Hepatocyte (in vitro differentiated cells): ENCODE measurements at places on chromosomes 5 and 9.

GRCh38 chr5:75279321-75279720, 42.6 kb upstream of the ANKRD31 start:
- DNase-seq = no peak

DNA sequence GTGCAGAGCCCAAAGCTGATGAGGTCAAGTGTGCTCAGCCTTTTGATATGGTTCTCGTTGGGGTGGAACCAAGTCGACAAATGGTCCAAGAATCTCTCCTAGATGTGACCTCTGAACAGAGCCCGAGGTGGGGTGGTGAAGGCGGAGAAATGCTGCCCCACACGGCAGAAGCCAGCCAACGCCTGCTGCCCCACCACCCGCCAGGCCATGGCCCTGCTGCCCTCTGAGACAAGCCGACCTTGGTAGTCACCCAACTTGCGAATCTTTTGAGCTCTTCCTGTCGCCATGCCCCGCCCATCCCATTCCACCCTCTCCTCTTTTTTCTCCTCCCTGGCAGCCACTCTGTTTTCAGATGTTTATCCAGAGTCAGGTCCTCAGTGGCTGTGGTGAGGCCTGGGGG, 91.5 kb upstream of the EGFLAM start:
- no peak for DNase-seq

- DNase-seq = no peak
Measured at GRCh38 chr5:22238047-22238446, 615.1 kb downstream of the CDH12 start.

GRCh38 chr5:154015071-154015693, 23.5 kb downstream of the FAM114A2 start:
- DNase-seq = no peak

- no peak for DNase-seq
Measured at GRCh38 chr9:13524245-13524644, 244.8 kb upstream of the MPDZ start.
